ENCODE measurements at places on chromosomes 12 and 14.

- no peak for DNase-seq
Measured at GRCh38 chr12:8493084-8493483, 20.2 kb upstream of the CLEC4D start.

- no peak for DNase-seq
Measured at GRCh38 chr14:104132981-104133380, 5.4 kb upstream of the KIF26A start.

DNA sequence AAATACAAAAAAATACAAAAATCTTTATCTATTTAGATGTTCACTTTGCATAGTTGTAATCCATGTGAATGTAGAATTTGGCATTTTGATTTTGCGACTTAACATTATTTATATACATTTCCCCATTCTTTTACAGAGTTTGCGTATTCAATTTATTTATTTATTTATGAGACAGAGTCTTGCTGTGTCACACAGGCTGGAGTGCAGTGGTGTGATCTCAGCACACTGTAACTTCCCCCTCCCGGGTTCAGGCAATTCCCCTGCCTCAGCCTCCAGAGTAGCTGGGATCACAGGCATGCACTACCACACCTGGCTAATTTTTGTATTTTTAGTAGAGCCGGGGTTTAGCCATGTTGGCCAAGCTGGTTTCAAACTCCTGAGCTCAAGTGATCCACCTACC lies 25.3 kb upstream of the STRN3 start:
- no peak for DNase-seq

- no peak for DNase-seq
Measured at GRCh38 chr12:25422241-25422640, 130.8 kb downstream of the LMNTD1 start.

GRCh38 chr14:65373016-65373670 lies 39.4 kb upstream of the FUT8 start:
- DNase-seq: no peak

GRCh38 chr14:104751539-104752422 lies 1.2 kb upstream of the SIVA1 start:
- no peak for DNase-seq

DNA sequence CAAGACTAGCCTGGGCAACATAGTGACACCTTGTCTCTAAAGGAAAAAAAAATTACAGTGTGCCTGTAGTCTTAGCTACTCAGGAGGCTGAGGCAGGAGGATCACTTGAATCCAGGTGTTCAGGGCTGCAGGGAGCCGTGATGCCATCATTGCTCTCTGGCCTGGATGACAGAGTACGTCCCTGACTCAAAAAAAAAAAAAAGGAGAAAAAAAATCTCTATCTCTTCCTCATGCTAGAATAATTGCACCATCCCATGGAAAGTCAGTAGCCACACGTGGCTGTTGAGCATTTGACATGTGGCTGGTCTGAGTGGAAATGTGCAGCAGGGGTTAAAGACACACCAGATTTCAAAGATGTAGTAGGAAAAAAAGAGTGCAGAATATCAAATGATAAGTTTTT lies 3.8 kb downstream of the RILPL1 start:
- DNase-seq: no peak

DNA sequence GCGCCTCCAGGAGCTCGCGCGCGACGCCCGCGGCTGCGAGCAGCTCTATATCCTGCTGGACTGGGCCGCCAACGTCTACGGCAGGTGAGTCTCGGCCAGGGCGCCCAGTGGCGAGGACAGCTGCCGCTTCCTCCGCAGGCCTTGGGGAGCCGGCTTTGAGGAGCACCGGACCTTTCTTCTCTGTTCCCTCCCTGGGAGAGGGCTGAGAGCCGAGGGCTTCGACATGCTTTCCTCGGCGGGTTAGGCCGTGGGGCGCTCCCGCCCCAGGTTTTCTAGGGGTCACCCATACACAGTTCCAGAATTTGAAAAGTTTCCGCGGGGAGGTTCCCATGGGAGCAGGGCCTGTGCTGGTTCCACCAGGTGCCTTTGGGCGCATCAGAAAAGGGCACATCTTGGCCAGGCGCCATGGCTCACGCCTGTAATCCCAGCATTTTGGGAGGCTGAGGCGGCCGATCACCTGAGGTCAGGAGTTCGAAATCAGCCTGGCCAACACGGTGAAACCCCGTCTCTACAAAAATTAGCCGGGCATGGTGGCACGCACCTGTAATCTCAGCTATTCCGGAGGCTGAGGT lies 8.2 kb downstream of the EXOC3L4 start:
- no peak for DNase-seq

DNA sequence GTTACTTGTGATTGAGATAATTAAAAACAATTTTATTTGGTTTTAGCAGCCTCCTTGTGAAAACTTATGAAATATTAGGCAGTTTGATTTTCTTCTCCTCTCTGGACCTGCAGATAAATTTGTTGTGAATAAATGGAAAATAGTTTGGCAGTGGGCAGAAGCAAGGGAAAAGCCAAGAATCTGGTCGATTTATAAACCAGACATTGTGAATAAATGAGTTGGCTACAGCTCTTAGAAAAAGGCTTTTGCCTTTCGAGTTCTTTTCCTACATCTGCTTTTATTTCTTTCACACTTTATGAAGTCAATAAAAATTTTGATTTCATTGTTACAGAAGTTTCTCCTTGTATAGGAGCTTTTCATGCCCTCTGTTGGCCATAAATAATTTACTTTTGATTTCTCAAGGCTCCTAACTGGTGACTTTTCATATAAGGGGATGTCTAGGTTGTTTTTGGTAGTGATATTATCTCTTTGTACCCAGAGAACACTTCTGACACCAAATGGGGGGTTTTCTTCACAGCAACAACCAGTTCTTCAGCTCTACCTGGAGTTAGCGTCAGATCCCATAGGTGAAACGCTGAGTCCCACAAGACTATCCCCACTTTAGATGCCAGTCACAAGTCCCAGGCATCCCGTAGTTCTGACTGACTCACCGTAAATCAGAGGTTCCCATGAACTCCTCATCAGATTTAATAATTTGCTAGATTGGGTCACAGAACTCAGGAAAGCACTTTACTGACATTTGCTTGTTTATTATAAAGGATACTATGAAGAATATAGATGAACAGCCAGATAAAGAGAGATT lies 136.5 kb upstream of the DNM1L start:
- no peak for DNase-seq

- DNase-seq: no peak
Measured at GRCh38 chr12:13571035-13571434, 374.5 kb downstream of the EMP1 start.

DNA sequence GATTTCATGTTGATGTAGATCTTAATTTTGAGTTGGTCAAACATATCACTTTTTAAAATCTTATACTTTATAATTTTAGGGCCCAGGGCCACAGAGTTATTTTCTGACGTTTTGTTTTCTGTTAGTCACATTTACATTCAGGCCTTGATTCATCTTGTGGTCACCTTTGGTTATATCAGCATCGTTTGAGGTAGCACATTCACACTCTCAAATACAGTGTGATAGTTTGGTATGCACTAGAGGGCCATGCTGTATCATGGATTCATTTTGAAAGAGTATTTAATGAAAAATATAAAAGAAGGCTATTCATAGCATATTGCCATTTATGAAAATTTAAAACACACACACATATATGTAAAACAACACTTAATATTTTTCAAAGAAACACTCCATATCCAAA lies 274.6 kb downstream of the RAD51B start:
- DNase-seq: no peak

DNA sequence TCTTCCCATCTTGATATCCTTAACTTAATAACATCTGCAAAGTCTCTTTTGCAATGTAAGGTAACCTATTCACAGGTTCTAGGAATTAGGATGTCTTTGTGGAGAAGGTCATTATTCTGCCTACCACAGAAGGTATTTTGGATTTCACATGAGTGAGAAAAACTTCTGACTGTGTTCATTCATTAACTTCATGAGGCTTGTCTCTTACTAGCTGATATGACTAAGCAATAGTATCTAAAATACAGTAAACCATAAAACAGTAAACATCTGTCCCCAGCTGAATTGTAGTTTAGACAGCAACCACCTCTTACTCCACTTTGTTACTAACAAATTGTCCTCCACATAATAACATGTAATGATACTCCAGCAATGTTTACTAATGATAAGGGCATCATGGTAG lies 198.1 kb downstream of the SEC23A start:
- DNase-seq: no peak

DNA sequence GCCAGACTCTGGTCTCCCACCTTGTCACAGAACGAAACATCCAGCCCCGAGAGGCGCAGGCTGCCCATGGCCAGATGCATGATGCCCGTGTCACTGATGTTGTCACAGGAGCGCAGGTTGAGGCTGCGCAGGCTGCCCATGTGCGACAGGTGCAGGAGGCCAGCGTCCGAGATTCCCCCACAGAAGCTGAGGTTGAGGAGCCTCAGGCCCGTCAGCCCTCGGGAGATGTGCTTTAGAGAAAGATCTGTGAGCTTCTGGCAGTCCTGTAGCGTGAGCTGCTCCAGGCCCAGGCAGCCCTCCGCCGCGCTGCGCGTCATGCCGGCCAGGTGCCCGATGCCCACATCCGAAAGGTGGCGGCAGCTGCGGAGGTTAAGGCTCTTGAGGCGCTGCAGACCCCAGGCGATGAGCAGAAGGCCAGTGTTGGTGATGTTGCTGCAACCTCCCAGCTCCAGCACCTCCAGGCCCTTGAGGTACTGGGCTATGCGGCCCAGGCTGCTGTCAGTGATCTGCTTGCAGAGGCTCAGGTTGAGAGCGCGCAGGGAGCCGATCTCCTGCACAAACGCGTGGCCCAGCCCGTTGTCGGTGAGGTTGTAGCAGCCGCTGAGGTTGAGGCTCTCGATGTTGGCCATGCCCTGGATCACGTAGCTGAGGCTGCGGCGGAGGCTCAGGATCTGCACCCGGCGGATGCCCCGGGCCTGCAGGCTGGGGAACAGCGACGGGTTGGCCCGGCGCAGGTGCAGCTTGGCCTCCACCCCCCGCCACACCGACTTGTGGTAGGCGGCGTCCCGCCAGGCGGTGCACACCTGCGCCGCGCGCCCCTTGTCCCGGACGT lies 991 bp downstream of the FBXL14 start:
- DNase-seq: no peak

DNA sequence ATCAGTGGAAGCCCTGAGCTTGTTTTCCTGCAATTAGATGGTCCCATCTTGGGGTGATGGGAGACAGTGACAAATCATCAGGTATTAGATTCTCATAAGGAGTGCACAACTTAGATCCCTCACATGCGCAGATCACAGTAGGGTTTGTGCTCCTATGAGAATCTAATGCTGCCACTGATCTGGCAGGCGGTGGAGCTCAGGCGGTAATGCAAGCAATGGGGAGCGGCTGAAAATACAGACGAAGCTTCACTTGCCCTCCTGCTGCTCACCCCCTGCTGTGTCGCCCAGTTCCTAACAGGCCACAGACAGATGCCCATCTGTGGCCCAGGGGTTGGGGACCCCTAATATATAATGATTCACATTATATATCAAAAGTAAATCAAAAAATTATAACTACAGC lies 258.8 kb upstream of the USP15 start:
- no peak for DNase-seq

DNA sequence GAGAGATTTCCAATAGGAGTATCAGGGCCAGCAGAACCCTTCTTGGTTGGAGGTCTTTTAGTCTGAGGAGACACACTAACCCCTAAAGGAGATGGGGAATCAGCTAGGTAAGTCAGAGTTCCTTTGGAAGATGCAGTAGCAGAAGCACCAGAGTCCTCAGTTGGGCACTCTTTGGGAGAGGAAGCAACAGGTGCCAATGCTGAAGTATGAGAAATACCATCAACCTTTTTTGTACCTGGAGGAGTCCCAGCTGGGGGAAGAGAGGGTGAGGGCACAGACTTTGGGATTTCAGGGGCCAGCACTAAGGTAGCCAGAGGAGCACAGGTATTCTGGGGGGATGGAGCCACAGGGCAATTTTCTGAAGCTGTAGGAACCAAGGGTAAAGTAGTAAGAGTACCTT lies 6.0 kb downstream of the NACA start:
- no peak for DNase-seq

DNA sequence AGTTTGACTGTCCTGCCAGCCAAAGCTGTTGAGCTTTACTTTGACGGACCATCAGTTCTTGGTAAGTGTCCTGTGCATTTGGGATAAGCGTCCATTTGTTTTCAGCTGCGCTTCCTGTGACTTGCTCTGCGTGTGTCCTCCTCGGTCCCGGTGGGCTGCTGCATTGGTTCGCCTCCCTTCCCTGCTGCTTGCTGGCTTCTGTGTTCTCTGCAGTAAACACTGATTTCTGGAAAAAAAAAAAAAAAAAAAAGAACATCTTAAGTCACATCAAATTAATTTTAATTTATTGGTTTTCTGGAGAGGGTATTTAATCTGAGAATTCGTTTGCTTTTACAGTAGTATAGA lies 264.1 kb downstream of the SEC23A start:
- no peak for DNase-seq

DNA sequence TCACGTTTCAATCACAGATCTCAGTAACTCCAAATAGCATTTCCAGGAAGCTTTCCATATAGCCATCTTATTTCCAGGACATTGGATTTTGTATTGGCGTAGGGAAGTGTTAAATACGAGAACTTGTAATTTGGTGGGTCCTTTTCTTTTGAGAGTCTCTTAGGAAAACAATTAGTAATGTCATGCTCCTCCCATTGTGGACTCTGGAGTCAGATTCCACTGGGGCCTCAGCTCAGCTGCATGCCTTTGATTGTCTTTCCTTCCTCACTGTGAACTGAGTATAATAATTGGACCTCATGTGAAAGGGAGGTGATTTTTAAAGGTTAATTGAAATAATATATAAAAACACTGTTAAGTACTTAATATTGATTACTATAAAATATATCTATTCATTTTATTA lies 462.6 kb downstream of the NPAS3 start:
- DNase-seq: no peak

- no peak for DNase-seq
Measured at GRCh38 chr12:57430112-57430930, 522 bp downstream of the R3HDM2 start.

DNA sequence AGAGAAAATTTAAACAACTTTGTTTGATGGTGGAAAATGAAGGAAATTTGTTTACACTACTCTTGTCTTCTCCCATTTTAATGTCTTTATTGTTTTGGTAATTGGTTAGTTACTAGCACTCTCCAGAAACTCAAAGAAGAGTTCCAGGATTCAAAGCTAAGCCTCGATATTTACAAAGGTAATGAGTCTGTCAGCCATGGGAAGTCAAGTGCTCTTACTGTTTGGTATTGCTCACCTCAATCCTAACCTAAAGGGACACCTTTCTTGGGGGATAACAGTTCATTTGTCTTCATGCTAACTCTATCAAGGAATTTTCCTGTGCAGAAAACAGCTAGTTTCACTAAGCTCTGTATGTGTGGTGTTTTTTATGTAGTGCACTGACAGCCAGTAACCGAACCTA lies 222.9 kb upstream of the LMO3 start:
- DNase-seq: no peak
